ENCODE measurements at places on chromosomes 3 and 15. TPM values are rescaled to one million over a fixed set of nuclear protein-coding genes. Genes with fewer than 3 reads are reported as not detected.

FOXB1 gene
- total RNA-seq, result not detected

ANKUB1 gene
- not detected for total RNA-seq

TNFSF10 gene
- total RNA-seq, result not detected

RMDN3 gene
- 23.7 TPM for total RNA-seq

Measured in A549 treated with GW870086 at 1 μM for 4 hours (cell line).